ENCODE measurements at places on chromosomes 3 and 15.

GRCh38 chr3:12516873-12517272 is 28.4 kb downstream of the MKRN2OS start:
- DNase-seq, result no peak

GRCh38 chr3:64398476-64398875 is 173.2 kb upstream of the PRICKLE2 start:
- DNase-seq, result no peak

- DNase-seq, result peak; percentile 85
Observed at GRCh38 chr3:111667621-111668239, 72.6 kb upstream of the ZBED2 start.

- DNase-seq, result no peak
Observed at GRCh38 chr3:193589129-193589528, 3.9 kb upstream of the OPA1 start.

GRCh38 chr3:188469228-188469885 is 315.4 kb downstream of the LPP start:
- no peak for DNase-seq

- no peak for DNase-seq
Observed at GRCh38 chr3:142808103-142808917, 80.6 kb downstream of the PCOLCE2 start.

GRCh38 chr15:63408524-63408923 is 26.9 kb upstream of the CA12 start:
- no peak for DNase-seq

- no peak for DNase-seq
Observed at GRCh38 chr3:123078101-123078500, 11.3 kb downstream of the PDIA5 start.

DNA sequence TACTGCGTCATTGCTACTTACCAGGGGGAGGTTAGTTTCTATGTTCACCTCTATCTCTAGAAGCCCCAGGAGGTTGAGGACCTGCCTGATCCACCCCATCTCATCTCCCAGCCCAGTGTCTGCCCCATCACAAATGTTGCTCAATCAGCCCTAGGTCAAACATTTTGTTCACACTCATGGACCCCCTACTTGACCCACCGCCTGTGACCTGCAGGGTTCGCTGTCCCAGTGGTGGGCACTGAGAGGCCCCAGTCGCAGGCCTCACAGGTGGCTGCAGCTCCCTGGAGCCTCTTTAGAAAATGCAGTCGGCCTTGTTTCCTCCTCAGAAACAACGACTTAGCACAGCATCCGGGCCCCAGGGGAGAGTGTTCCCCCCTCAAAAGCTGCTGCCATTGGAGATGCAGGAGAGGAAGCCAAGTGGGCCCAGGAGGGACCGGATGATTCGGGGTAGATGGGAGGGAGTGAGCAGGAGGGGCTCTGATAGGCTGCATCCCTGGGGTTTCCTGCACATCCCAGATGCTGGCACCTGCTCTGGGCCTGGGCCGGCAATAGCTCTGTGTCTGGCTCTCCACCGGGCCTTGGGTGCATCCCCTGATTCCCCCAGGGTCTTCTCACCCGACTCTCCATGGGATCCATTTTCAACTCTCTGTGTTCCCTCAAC is 18.4 kb upstream of the INSYN1 start:
- DNase-seq, result no peak

- DNase-seq, result no peak
Observed at GRCh38 chr15:81115054-81115939, 18.8 kb upstream of the CFAP161 start.

DNA sequence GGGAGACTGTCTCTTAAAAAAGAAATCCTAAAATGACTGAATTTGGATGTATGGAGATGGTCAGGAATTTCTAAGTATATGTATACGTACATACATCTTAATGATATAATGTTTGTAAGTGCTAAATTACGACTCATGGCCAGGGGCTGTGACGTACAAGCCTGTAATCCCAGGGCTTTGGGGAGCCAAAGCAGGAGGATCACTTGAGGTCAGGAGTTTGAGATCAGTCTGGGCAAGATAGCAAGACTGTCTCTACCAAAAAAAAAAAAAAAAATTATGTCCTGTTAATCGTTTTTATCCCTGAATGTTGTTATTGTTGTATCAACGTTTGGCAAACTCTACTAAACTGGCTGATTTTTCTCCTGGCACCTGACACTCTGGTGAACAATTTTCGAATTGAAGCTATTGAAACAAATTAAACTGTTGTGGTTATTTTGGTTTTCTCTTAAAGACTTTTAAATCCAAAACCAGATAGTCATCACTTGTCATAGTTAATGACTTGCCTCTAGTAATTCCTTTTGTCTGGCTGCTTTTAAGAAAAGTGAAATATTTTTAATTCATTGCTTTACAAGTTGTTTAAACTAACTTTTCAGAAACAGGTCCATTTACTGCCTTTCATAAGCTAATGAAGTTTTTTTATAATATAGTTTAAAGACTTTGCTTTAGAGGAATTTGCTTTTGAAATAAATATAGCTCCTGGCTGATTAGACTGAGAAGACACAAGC is 7.0 kb downstream of the MORF4L1 start:
- DNase-seq, result no peak

- DNase-seq, result no peak
Observed at GRCh38 chr3:4828279-4829030, 150.8 kb upstream of the BHLHE40 start.

GRCh38 chr15:86611417-86612040 is 531.9 kb downstream of the AGBL1 start:
- DNase-seq, result peak; percentile 34

DNA sequence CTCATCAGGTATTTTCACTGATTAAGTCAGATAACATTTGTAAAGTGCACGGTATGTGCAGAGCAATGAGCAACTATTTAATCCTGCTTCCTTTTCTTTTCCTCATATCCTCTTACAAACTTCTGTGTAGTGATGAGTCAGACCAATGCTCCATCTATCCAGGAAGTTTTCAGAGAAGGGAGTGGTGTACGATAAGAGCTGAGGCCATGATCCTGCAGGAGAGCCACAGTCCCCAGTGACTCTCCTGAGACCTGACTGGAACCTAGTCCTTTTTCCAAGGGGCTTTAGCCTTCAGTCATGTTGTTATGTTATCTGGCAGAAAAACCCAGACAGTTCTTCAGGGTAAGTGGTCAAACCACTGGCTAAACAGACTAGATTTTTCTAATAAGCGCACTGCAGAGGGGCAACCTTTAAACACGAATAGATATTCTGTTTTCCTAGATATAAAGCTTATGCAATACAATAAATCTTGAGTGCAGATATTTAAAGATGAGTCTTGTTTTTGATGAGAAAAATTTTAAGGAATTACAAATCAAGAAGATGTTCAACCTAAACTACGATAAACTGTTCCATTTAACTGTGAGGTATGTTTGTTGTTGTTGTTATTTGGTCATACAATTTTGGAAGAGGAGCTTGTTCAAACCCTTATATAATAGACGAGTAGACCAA is 110.5 kb upstream of the RAP2B start:
- DNase-seq, result no peak

- DNase-seq, result no peak
Observed at GRCh38 chr3:162865466-162865865, 1368.9 kb downstream of the OTOL1 start.

DNA sequence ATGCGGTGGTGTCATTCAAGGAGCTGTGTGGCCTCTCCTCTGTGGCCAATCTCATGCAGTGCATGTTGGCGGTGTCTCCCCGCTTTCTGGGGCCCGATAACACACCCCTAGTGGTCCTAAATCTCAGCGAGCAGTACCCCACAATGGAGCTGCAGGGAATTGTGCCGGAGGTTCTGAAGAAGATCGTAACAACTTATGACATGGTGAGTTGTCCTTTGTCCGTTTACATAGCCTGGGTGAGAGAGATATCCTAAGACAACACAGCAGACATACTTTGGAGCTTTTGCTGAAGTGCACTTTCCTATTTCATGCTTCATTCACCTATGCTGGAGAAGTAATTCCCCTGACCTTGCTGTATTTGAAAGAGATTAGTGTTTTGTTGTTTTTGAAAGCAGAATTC is 130.0 kb downstream of the PLCL2 start:
- no peak for DNase-seq

- DNase-seq, result no peak
Observed at GRCh38 chr3:46059432-46059831, 32.1 kb upstream of the XCR1 start.

- no peak for DNase-seq
Observed at GRCh38 chr15:88022716-88023115, 233.8 kb downstream of the NTRK3 start.

DNA sequence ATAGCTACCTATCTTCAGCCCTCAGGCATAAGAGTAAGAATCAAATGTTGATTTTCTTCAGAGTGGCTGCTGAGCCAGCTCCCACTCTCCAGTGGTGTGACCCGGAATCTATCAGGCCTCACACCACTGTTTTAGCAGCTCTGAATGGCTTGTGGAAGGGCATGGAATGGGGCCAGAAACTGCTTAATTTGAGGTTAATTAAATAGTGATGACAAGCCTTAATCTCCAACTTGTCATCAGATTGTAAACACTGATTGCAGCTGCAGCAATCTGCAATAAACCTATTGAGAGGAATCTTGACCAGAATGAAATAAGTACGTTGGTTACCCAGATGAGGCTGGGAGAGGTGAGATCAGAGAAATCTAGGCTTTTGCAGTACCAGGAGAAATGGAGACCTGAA is 317.4 kb downstream of the FHIT start:
- DNase-seq, result no peak

DNA sequence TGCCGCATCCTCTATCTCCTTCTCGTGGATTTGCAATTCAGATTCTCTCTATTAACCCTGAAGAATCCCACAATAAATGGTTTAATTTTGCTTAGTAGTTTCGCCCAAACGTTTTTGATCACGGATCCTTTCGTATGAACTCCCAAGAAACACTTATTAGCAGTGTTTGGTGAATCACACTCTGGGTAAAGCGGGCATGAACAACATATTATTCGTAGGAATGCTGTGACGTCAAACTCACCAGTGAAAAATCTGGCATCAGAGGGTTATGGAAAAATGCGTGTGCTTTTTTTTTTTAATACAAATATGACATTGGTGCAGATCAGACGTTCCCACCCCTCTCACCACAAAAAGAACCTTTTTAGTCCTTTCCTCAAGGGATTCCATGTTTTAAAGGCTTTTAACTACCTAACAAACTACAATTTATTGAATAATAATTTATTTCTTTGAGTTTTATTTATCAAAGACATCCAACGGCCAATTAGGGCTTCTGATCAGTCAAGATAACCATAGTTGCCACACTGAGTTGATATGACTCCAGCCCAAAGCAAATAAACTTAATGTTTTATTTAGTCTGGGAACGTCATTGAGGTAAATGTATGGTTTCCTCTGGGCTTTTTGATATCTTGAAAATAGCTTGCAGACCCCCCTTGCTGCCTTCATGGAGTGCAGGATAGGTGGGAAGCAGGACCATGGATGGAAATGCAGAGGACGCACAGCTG is 45.5 kb upstream of the CGNL1 start:
- no peak for DNase-seq

GRCh38 chr15:45476410-45476809 is 46.1 kb downstream of the SLC30A4 start:
- no peak for DNase-seq

- no peak for DNase-seq
Observed at GRCh38 chr3:168117853-168118313, 22.2 kb upstream of the GOLIM4 start.

- DNase-seq, result no peak
Observed at GRCh38 chr15:55256281-55257011, 33.2 kb downstream of the RAB27A start.
